K562 (cell line): ENCODE measurements at places on chromosomes 11 and 22. TPM values are rescaled to one million over a fixed set of nuclear protein-coding genes. Genes with fewer than 3 reads are reported as not detected.
A peak's percentile ranks its signal among the peaks of the same experiment; 100 is the strongest.

DNA sequence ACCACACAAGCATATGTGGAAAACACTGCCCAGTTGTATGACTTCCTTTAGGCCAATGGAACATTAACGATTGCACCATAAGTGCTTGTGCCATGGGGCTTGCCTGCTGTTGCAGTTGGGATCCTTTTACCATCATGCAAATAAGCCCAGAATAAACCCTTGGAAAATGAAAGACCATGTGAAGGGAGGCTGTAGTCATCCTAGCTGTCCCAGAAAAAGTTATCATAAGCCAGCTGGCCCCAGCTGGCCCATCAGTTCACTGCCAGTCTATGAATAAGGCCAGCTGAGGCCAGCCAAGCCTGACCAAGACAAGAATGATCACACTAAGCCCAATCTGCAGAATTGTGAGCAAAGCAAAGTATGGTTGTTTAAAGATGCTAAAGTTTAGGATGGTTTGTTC is 253.9 kb upstream of the ARHGAP20 start:
- DNase-seq, result no peak

- peak; percentile 51 for DNase-seq
Observed at GRCh38 chr11:72758304-72758689, 6.1 kb upstream of the ARAP1 start.

DNA sequence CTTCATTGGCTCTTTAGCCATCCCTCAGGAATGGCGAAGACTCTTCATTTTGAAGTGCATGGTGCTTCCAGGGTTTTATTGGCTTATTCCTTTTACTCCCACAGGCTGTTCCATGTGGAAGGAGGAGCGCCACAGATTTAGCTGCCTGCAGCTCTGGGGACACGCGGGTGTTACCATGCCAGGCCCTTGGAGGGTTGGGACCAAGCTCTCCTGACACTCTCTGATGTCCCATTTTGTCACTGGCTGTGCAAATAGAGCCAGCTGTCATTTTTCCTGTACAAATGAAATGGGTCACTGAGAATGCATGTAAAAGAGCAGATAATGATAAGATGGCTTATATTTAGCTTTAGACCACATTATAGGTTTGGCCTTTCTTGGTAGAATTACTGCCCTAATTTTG is 9.2 kb downstream of the THYN1 start:
- DNase-seq, result no peak

- no peak for DNase-seq
Observed at GRCh38 chr11:11884774-11885481, 43.2 kb downstream of the USP47 start.

PKNOX2 gene
- polyA plus RNA-seq, result not detected in 2 replicates

- no peak for DNase-seq
Observed at GRCh38 chr11:122393209-122393860, 262.2 kb upstream of the UBASH3B start.

DNA sequence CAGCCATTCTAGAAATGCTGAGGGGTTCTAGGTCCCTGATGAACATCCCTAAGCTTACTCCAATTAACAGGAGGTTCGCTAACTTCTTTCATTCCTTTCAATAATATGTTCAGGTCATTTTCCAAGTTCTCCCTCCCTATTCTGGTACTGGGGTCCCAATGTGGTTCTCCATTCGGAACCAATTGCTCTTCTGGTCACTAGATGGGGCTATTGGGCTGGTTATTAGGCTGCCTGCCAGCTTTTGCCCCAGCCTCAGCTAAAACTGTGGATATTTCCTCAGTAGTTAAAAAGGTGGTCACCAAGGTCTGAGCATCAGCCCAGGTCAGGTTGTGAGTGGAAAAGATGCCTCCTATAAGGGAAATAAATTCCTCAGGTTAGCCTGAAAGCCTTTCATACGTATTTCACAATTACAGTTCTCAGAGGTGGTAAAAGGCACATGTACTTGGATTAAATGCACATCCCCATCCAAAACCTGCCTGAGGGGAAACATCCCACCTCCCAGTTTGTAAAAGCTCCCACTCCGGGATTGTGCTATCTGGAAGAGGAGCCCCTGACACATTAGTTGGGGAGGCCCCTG is 161.1 kb upstream of the CCDC179 start:
- peak; percentile 15 for DNase-seq

- no peak for DNase-seq
Observed at GRCh38 chr11:47998733-47999359, 18.5 kb downstream of the PTPRJ start.

IRAG1 gene
- 0.01 TPM in 1 of 2 replicates, not detected in the other for polyA plus RNA-seq

DNA sequence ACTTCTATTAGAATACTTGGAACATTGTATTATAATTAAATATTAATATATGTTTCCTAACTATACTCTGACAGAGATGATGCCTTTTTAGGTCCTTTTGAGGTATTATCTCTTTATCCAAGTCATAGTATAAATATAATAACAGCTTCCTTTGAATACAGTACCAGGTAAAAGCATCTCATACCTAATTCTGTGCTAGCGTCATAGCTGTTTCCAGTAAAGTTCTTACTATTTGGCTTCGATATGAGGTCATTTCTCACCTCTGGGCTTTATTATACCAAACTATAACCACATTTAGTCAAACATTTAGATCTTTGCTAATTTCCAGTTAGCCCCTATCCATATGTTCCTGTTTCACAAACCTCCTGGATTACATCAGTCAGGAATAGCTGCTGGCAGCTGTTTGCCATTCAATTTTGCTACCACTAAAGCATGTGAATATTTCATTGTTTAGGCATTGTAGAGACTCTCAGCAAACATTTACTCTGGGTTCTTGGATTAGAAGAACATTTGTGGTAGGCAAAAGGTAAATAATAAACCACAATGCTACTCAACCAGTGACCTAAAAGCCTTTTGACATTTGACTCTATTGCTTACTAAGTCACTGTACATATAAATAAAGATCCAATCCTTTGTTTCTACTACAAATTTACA is 255.1 kb downstream of the TTC28 start:
- no peak for DNase-seq

CCDC81 gene
- polyA plus RNA-seq, result 0.23 and 0.90 TPM in 2 replicates

DNA sequence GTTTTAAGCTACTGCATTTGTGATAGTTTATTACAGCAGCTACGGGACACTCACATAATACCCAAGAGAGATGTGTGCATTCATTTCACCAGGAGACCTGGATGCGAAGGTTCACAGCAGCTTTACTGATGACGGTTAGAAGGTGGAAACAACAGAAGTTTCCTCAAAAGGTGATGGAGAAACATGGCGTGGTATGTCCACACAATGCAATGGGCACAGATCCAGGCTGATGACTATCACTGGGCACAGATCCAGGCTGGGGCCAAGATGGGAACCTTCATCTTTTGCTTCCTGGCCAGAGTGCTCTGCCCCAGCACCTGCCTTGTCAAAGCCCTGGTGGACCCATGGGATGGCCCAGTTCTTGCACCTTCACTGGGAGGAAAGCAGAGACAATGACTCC is 30.6 kb upstream of the RFPL3 start:
- DNase-seq, result no peak

MS4A15 gene
- polyA plus RNA-seq, result not detected in 2 replicates

INS gene
- polyA plus RNA-seq, result not detected in 2 replicates

FAT3 gene
- not detected in 2 replicates for polyA plus RNA-seq

DNA sequence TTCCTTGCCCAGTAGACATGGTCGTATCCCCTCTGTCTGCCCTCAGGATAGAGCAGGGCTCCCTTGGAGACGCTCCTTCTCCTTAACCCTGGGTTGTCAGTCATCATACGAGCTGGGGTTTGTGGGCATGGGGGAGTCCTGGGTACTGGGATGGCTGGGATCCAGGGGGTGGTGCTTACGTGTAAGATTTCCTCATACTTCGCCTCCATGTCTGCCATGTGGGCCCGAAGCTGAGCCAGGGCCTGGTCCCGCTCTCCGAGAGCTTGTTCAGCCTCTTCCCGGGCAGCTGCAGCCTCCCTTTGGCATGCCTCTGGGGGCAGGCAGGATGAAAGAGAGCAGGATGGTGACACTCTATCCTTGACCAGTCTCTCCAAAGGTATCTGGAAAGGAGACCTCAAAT is 5.3 kb downstream of the NHERF4 start:
- DNase-seq, result no peak

DNA sequence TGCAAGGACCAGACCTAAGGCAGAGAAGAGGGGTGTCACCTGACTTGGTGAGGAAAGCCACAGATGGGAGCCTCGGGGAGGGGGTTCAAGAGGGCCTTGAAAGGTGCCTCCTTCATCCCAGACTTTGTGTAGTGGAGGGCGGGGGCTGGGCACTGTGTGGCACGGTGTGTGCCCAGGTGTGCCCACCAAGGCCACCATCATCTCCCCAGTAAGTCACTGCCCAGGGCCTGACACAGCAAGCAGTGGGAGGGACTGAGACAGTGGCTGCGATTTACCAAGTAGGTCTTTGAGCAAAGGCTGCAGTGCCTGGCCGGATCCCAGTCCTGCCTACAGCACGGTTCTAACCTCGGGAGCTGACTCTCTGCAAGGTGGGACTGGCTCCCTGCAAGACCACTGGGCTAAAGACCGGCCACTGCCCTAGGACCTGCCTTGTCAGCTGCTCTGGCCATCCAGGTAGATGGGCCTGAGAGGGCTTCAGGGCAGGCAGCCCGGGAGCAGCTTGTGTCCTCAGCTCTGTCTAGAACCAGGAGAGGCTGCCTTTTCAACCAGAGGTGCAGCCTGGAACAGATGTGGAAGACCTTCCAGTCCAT is 1.4 kb downstream of the OSM start:
- no peak for DNase-seq

TRIM34 gene
- polyA plus RNA-seq, result 0.88 and 1.0 TPM in 2 replicates

- no peak for DNase-seq
Observed at GRCh38 chr11:64000026-64000739, 13.9 kb downstream of the OTUB1 start.

DNA sequence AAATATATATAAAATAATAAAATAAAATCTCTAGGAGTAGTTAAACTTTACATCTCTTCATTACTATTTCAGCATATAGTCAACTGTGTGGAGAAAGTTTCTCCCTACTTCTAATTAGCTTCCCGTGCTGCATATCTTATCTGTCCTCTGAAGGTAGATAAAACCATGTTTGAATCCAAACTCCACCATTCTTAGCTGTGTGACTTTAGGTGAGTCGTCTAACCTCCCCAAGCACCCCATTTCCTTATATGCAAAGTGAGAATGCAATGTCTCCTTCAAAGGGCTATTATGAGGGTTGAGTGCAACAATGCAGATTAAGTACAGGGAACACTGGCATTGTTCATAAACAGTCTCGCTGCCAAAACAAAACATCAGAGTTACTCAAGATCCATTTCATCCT is 80.8 kb upstream of the DRD2 start:
- DNase-seq, result no peak

DNA sequence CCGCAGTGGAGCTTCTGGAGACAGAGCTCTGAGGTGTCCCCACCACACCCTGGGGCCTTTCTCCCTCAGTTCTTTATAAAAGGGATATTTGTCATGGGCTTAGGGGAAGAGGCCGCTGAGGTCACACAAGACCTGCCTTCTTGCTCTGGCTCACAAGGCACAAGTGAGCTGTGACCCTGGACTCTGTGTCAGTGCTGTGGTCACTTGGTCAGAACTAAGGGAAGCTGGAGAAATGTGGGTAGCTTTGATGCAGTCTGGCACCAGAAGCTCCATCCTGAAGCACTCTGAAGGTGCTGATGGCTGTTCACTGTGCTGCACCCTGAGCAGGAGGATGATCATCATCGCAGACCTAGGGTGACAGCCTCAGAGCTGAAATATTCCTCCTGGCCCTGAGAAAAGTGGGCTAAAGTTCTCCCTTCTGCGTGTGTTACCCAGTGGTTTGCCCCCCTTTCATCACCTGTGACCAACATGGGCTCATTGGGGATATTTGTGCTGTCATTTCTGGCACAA is 28.1 kb upstream of the VPREB1 start:
- DNase-seq, result peak; percentile 49

DNA sequence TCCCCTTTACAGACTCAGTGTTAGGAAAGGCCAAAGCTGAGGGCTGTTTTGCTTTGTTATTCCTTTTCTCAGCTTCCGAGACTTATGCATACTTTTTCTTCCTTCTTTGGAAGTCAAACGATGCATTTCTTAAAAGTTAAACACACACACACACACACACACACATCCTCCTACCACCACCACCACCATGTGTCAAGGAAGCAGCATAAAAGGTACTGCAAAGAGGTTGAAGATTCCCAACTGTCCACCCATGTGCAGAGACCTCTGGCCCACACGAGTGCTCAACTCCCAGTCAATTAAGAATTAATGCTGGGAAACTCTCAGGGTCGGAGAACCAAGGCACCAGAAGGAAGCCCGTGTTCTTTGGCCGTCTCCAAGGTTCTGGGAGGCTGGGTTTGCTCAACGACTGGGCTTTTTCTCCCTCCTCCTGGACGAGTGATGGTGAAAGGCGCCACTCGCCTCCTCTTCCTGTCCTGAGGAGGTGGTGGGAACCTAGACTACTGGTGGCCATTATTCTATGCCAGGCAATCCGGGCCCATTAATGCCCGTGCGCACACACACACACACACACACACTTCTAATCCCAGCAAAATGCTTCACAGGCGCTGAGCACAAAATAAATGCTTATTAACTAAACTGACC is 15.1 kb downstream of the MN1 start:
- DNase-seq, result no peak

KIAA1671 gene
- 0.03 TPM in 1 of 2 replicates, not detected in the other for polyA plus RNA-seq

- DNase-seq, result no peak
Observed at GRCh38 chr11:102971766-102972165, 16.2 kb upstream of the MMP13 start.

MRGPRX3 gene
- not detected in 2 replicates for polyA plus RNA-seq

GRCh38 chr11:67468056-67468455 is 995 bp downstream of the TMEM134 start:
- DNase-seq, result no peak

DNA sequence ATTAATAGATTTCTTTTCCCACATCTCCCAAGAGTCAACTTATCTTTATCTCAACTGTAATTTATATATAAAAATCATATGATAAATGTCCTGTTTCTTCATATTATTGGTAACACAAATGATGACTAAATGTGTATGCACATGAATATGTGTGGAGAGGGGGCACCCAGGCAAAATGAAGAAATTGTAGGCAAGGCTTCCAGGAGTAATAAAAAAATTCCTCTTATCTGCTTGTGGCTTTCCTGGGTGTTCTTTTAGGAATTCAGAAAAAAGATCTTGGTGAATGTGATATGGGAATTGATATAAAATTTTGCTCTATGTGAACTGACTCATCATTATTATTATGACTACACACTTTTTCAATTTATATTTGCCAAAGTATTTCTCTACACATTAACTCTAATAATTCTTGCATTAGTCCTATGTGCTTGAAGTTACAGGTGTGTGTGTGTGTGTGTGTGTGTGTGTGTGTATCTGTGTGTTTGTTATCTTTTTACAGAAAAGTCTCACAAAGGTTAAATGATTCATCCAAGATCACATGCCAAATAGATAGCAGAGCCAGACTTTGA is 197.8 kb downstream of the SOX6 start:
- no peak for DNase-seq

DNA sequence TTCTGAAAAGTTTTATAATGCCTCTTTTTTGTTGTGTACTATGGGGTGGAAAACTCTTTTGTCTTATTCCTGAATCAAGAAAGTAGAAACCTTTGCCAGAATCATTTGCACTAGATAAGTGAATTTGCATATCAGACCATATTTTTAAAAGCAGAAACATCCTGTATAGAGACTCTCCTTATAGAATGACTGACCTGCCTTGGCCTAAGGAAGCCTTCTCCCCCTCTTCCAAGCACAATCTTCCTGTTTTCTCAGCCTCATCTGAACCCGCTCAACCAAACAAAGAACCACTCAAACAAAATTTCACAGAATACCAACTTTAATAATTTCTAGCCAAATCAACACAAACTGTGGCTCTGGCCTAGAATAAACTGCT is 60.3 kb downstream of the SIK3 start:
- DNase-seq, result no peak

GRCh38 chr11:127058524-127058923 is 58.0 kb upstream of the KIRREL3 start:
- no peak for DNase-seq
